ENCODE measurements at places on chromosomes 5 and 9.

DNA sequence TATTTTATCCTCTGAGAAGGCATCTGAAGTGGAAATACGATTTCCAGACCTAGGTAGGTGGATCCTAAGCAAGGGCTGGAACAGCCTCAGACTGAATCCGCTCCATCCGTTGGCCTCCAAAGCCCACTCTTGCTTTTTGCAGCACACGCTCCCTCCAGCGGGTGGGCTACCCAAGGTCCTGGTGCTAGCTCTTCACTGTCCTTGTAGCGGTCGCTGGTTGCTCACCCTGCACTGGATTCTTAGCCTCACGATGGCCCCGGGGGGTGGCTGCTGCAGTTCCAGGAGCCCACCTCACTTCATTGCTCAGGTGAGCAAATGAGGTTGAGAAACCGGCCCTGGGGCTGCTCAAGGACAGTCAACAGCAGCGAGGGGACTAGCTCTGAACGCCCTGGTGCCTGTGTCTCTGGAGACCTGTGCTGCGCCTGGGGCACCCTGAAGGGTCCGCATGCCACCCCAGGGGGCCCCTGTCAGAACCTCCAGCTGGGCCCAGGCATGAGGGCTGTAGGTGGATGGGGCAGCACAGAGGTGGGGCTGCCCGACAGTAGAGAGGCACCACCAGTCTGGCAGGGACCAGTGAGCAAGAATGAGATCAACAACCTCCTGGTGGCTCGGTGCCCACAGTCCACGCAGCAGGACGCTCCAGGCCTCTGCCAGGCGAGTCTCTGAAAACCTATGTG is 4.3 kb downstream of the MGAT4B start:
- DNase-seq, result no peak

- DNase-seq, result no peak
Observed at GRCh38 chr9:89658401-89658800, 53.6 kb downstream of the GADD45G start.

DNA sequence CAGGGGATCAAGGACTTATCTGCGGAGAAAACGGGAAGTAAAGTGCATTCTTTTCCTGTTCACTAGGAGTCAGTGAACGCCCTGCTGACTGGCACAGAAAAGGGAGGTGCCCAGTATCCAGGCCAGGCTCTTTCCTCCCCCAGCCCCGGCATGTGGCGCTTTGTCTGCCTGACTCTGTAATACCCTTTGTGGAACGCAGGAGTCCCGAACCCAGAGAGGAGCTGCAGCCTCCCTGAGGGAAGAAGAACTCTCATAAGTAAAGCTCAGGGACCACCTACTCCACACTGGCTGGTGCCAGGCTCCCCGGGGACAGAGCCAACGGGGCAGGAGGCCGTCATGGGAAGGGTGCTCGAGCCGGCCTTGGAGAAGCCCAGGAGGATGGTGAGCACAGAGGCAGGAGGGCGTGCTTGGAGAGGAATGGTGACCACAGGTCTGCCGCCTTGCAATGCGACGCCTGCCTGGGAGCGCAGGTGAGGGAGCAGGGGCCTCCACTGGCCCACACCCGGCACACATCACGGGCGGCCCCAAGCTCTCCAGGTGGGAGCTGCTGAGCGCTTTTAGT is 31.5 kb downstream of the VAV2 start:
- peak; percentile 44 for DNase-seq

DNA sequence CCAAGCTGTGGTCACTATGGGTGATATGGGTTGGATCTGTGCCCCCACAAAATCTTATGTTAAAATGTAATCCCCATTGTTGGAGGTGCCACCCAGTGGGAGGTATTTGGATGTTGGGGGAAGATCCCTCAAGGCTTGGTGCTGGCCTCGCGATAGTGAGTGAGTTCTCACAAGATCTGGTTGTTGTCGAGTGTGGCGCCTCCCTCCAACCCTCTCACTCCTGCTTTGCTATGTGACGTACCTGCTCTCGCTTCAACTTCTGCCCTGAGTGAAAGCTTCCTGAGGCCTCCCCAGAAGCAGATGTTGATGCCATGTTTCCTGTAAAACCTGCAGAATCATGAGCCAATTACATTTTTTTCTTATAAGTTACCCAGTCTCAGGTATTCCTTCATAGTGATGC is 35.5 kb downstream of the UGT3A2 start:
- DNase-seq, result no peak

- no peak for DNase-seq
Observed at GRCh38 chr9:98580956-98581355, 127.8 kb downstream of the GABBR2 start.

DNA sequence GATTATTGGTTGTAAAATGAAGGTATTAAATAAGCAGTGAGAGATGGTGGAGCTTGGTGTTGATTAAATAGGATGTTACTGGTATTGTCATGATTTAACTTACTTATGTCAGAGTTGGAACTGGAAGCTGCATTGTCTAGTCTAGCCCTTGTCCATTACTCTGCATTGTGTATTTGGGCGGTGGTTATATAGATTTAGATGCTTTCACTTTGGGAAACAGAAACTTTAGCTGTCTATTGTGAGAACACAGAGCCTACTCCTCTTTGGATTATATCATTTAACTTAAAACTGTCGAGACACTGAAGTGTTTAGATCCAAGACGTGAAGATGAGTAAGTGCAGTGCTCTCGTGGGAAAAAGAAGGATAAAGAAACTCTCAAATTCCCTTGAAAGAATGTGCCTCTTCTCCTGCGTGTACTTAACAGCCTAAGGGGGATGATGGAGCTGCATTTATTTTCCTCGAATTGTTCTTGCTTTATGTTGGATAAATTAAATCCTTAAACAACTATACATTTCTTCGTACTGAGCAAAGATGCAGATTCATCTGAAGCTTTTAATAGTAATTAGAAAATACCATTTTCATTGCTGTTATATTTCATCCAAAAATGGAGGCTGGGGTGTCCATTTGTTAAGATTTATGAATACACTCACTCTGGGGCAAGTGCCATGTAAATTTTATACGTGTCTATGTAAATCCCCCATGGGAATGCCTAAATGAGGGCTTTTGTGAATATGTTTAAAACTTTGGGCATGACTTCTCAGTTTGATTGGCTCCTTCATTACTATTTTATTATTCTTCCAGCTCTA is 21.6 kb downstream of the FBXL7 start:
- DNase-seq, result no peak

GRCh38 chr5:167725264-167725663 is 566.2 kb upstream of the WWC1 start:
- no peak for DNase-seq

DNA sequence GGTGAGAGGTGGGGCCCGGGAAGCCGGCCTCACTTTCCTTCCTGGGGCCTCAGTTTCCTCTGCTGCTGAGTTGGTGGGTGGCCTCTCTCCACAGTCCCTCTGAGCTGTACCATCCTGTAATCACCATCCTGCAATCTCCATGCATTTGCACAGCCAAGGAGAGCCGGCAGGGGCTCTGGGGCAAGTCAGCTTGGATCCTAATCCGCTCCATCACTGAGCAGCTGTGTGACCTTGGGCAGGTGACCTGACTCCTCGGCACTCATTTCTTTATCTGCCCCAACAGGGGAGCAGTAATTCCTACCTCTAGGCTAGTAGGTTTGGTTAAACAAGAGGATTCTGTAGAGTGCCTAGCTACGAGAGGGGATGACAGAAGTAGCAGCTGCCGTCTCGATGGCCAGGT is 88.2 kb upstream of the ZNF618 start:
- no peak for DNase-seq

DNA sequence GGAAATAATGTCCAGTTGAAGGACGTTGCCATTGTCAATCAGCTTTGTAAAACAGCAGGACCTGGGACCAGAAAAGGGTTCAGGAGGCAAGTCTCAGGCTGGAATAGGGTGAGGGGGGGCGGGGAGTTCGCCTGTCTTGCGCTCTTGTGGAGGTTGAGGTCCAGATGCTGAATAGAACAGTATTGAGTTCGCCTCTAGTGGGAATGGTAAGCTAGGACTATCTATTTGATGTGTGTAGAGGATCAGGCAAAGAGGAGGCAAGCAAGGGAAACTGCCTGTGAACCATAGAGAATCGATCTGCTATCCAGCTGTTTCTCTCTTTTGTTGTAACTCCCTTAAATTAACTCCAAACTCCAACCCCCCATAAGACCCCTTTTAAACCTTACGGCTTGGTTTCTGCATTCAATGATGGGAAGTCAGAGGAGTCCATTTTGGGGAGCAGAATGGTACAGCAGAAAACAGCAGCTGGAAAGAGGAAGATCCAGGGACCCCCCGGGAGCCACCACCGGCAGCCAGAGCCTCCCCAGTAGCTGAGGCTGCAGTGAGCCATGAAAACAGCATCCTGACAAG is 133.7 kb downstream of the SLC28A3 start:
- peak; percentile 3 for DNase-seq

- no peak for DNase-seq
Observed at GRCh38 chr5:168334695-168335094, 43.2 kb downstream of the WWC1 start.

DNA sequence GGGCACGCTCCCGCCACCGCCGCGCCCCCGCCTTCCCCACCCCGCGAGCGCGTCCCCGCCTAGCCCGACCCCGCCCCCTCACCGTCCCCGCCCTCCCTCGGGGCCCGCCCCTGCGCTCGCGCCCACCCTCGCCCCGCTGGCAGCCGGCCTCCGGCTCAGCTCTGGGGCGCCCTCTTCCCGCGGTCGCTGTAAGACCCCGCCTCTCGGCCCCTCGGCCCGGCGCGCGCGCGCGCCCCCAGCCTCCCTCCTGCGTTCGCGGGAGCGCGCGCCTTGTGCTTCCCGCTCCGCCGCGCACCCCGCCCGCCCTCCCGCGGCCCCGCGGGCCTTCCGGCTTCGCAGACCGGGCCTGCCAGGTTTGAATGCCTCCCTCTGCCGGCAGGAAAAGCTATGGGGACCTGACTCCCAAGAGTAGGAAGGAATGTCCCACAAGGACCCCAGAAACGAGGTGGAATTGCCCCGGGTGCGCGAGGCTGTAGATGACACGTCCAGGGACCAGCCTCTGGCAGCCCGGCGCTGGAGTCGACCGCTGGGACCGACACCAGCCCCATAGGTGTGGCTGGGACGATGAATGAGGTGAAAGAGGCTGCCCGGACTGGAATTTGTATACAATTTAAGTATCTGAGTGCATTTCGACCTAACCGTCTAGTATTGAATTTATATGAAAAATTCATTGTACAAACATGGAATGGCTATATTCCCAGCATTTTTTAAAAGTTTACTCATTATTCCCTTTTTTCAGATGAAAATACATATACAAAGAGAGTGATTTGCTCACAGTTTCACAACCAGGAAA is 416 bp upstream of the PTBP3 start:
- DNase-seq, result peak; percentile 96

DNA sequence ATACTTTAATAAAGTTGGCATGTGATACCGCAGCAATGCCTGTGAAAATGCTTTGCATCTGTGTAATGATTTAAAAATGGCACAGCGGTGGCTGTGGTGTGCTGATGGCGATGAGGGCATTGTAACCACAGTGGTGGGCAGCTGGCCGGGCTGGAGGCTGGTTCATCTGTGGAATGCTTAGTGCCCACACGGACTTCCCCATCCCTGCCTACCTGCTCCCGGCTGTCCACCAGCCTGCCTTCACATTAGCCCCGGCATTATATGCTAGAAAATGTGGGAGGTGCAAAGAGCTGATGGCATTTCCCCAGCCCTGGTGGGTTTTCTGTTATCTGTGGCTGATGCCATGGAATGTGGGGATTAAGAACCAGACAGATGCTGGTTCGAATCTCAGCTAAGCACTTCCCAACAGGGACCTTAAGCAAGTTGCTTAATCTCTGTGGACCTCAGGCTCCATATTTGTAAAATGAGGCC is 2.9 kb upstream of the NDST1 start:
- no peak for DNase-seq

GRCh38 chr9:2729721-2730120 is 12.4 kb downstream of the KCNV2 start:
- no peak for DNase-seq

- no peak for DNase-seq
Observed at GRCh38 chr5:139569270-139569955, 8.3 kb downstream of the UBE2D2 start.

- no peak for DNase-seq
Observed at GRCh38 chr5:104372376-104372775, 809.8 kb upstream of the NUDT12 start.

GRCh38 chr5:4250254-4250653 is 654.6 kb downstream of the IRX1 start:
- no peak for DNase-seq

GRCh38 chr9:132609829-132610228 is 27.4 kb downstream of the BARHL1 start:
- no peak for DNase-seq

- no peak for DNase-seq
Observed at GRCh38 chr5:107090506-107090905, 580.2 kb downstream of the EFNA5 start.

DNA sequence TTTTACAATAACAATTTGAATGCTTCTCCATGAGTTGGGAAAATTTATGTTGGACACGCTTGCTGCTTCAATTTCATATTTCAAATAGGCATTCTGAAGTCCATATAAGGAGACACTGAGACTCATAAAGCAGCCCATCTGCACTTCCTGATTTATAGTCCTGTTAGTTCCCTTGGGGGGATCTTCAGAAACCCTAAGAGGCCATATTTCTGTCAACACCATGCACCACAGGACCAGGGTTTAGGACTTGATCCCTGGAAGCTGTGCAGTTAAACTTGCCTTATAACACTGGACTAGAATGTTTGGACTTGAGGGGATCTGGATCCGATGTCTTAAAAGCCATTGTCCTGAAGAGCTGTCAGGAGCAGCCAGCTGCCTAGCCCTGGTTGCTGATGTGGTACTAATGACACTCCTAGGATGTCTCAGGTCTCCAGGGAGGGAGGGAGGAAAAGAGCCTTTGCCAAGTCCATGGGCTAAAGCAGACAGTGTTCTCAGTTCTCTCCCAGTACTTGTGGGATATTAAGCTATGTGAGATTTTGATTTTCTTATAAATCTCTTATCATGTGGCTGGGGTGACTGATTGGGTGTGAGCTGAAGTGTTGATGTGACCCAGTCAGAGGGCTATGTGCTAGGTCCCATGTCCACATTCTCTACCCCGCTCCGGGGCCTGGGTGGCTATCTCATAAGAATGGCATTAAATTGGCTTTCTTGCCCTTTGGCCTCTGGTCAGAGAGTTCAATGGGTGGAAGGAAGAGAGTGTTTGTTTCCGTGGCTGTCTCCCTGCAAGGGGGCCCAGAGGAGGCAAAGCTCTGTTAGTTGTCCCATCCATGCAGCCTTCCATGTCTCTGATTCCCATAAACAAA is 399.8 kb downstream of the OSTF1 start:
- DNase-seq, result peak; percentile 1

DNA sequence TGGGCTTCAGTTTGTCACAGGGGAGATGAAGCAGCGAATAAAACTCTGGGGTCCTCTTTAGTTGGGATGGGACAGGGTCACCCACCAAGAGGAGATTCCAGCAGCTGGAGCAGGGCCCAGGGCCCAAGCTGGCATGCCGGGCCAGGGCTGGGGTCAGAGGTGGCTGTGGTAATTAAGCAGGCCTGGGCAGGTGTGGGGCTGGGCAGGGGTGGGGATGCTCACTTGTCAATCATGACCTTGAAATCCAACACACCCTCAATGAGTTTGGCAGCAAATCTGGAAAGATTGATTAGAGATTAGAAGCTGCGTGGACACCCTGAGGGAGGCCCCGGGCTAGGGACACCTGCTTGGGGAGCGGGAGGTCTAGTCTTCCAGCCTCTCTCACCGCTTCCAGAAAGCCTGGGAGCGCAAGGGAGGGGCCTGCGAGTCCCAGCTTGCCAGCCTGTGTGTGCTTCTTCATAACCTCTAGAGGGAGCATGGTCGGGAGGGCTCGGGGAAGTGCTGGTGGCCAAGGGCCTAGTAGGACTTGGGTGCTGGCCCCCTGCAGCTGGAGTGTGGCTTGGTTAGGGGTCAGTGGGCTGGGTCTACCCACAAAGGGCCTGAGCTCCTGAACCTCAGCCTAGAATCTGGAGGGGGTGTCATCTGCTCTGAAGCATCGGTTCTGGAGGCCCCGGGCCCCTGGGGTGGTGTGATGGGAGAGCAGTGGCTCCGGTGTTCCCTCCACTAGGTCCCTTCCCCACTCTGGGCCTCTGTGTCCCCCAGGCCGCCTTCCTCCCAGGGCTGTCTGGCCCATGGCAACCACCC is 7.6 kb downstream of the CRAT start:
- DNase-seq, result peak; percentile 54

All from NB4 (cell line).